Cardiac septum (tissue), 1 donor: ENCODE measurements at places on chromosomes 4 and X. TPM values are rescaled to one million over a fixed set of nuclear protein-coding genes. Genes with fewer than 3 reads are reported as not detected.

FHIP1A gene
- 19.5 TPM for total RNA-seq

POU3F4 gene
- total RNA-seq = not detected

TCEAL8 gene
- 51.6 TPM for total RNA-seq

MAGEA4 gene
- not detected for total RNA-seq

EDA gene
- total RNA-seq = 5.9 TPM

FRG2 gene
- total RNA-seq = not detected

ANOS1 gene
- 4.2 TPM for total RNA-seq

FANCB gene
- 0.46 TPM for total RNA-seq

MAGEB6B gene
- not detected for total RNA-seq

RHOH gene
- total RNA-seq = 0.78 TPM

IGSF1 gene
- total RNA-seq = 16.3 TPM

ASMT gene
- total RNA-seq = not detected

PCDH7 gene
- total RNA-seq = 70.8 TPM

STOX2 gene
- 9.4 TPM for total RNA-seq

GC gene
- total RNA-seq = not detected

INTS12 gene
- total RNA-seq = 19.3 TPM

FAM236A gene
- not detected for total RNA-seq

GPR34 gene
- 2.0 TPM for total RNA-seq

PHOX2B gene
- total RNA-seq = not detected

EDNRA gene
- 15.4 TPM for total RNA-seq

ARAP2 gene
- 6.6 TPM for total RNA-seq

HMGN5 gene
- total RNA-seq = 1.5 TPM

PCDH19 gene
- total RNA-seq = 0.54 TPM

NLGN4X gene
- total RNA-seq = 2.0 TPM

ADGRL3 gene
- 15.3 TPM for total RNA-seq

FAM149A gene
- total RNA-seq = 5.8 TPM

ADH7 gene
- not detected for total RNA-seq

TMSB15A gene
- not detected for total RNA-seq

WAS gene
- total RNA-seq = 2.8 TPM

CEP135 gene
- 3.5 TPM for total RNA-seq

PLK4 gene
- total RNA-seq = 0.75 TPM

CITED1 gene
- 2.1 TPM for total RNA-seq

SPP1 gene
- 20.9 TPM for total RNA-seq

SCRG1 gene
- 1.1 TPM for total RNA-seq
